Activated CD8-positive, alpha-beta T cell treated with anti-CD3 and anti-CD28 coated beads for 36 hours (primary cell): ENCODE measurements at places on chromosomes 1 and 21. TPM values are rescaled to one million over a fixed set of nuclear protein-coding genes. Genes with fewer than 3 reads are reported as not detected.

DNA sequence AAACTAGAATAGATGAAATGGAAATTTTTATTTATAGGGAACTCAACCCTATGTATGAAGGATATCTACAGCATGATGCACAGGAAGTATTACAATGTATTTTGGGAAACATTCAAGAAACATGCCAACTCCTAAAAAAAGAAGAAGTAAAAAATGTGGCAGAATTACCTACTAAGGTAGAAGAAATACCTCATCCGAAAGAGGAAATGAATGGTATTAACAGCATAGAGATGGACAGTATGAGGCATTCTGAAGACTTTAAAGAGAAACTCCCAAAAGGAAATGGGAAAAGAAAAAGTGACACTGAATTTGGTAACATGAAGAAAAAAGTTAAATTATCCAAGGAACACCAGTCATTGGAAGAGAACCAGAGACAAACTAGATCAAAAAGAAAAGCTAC is 7.9 kb downstream of the USP1 start:
- DNase-seq, result no peak

The CD247 gene
- 224 TPM for total RNA-seq

- no peak for DNase-seq
Observed at GRCh38 chr1:224501836-224502235, 67.2 kb upstream of the WDR26 start.

The ASH1L gene
- 31.6 TPM for total RNA-seq

DNA sequence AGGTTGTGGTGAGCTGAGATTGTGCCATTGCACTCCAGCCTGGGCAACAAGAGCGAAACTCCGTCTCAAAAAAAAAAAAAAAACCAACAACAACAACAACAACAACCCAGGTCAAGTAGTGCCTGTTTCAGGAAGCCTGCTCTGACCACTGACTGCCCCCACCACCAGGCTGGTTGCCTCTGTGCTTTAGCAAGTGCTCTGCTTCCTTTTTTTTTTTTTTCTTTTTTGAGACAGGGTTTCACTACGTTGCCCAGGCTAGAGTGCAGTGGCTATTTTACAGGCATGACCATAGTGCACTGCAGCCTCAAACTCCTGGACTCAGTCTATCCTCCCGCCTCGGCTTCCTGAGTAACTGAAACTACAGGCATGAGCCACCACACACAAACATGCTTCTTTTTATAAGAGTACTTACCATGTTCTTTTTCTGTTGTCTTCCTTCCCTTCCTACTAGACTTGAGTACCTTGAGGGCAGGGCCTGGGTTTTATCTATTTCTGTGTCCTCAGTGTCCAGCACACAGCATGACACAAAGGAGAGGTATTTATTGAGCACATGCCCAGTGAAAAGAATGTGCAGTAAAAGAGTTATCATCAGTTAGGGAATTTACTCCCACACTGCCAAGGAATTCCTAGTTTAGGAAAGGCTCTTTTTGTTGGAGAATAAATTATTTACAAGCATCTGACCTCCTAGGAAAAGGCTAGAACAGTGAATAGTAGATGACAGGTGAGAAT is 9.9 kb upstream of the COA7 start:
- no peak for DNase-seq

DNA sequence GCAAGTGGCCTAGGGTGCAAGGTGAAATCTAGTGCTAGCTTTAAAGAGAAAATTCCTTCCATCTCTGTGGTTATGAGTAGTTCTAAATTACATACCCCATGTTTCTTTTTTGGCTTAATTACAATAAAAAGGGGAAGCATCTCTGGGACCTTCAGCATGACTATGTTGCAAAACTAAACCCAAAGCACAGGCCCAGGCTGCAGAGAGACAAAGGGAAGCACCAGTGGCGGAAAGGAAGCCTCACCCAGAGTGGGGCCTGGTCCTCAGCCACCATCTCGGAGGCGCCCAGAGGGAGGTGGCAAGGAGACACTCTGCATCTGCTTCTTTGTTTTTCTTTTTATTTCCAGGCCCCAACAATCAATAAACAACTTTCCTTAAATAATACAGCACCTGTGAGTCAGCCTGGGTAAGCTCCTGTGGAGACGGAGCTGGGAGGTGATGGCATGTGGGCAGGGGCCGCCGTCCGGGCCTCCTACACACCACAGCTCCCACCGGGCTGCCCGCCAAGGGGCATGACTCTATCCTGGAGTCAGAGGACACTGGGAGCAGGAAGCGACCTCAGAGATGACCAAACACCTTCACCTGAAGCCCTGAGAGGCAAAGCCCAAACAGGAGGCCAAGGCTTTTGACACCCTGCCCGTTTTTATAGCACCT is 21.7 kb downstream of the ITPKB start:
- DNase-seq, result no peak

DNA sequence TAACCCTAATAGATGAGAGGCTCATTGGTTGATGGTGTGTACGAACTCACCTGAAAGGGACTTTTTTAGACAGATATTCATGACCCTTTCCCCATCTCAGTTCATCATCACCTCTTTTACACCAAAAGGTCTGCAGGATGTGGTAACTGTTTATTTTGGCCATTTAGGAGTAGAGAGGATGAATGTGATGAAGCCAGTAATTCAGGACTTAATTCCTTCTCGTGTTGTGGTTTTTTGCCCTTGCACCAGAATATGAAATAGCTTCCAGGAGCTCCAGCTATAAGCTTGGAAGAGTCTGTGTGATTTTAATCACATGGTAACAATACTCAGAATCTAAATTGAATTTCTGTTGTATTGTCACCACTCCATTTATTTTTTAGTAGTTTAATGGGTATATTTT is 189.4 kb upstream of the KCTD3 start:
- DNase-seq, result no peak

- no peak for DNase-seq
Observed at GRCh38 chr1:243520831-243521230, 265.0 kb downstream of the SDCCAG8 start.

DNA sequence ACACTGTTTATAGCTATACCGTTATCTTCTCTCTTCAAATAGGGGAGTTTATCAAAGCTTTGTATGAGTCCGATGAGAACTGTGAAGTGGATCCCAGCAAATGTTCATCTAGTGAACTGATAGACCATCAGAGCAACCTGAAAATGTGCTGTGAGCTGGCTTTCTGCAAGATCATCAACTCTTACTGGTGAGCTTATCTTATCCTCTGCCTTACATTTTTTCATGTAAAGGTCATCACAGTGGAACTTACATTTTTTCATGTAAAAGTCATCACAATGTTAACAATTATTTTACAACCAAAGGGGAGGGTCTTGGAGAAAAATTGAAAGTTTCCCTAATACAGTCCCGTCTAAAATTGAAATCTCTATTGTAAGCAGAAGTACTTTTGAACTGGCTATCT is 45.2 kb downstream of the CLEC20A start:
- no peak for DNase-seq

GRCh38 chr1:47752559-47752958 is 244.6 kb downstream of the TRABD2B start:
- no peak for DNase-seq

DNA sequence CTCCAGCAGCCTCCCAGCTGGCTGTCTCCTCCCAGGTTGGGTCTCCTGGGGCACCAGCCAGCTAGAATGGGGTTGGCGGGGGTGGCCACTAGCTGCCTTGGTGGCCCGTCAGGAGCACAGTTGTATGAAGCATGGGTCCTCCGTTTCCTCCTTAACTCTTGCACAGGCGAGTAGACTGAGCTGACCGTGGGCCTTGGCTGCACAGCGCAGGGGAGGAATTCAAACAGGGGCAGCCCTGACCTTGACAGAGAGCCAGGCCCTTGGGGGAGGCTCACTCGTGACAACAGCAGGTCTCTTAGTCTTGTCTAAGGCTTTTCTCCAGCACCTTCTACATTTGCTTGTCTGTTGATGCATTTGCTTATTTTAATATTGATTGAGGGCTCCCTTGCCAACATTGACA is 114.1 kb downstream of the PRDM2 start:
- no peak for DNase-seq

- no peak for DNase-seq
Observed at GRCh38 chr1:50917138-50918137, 42.6 kb downstream of the FAF1 start.

- no peak for DNase-seq
Observed at GRCh38 chr1:66951513-66951912, 26.7 kb downstream of the MIER1 start.

The PADI3 gene
- not detected for total RNA-seq

The CLEC20A gene
- not detected for total RNA-seq

DNA sequence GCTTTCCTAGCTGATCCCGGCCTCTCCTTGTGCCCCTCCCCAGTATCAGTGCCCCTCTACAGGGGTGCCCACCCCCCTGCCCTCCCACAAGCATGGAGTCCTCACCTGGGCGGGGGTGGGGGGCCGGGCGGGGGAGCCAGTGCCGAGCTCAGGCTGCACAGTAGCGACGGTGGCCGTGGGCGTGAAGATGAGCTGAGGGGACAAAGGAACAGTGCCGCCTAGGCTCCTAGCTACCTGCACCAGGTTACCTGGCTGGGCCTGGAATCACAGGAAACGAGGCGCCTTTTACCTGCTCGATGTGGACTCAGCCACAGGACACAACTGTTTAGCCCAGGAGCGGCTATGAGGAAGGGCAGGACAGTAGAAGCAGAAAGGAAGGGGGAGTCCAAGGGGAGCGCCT is 47.5 kb upstream of the A3GALT2 start:
- DNase-seq, result no peak

GRCh38 chr1:200535605-200536004 is 84.9 kb downstream of the KIF14 start:
- DNase-seq, result peak; percentile 49

The KLHDC9 gene
- total RNA-seq, result not detected

DNA sequence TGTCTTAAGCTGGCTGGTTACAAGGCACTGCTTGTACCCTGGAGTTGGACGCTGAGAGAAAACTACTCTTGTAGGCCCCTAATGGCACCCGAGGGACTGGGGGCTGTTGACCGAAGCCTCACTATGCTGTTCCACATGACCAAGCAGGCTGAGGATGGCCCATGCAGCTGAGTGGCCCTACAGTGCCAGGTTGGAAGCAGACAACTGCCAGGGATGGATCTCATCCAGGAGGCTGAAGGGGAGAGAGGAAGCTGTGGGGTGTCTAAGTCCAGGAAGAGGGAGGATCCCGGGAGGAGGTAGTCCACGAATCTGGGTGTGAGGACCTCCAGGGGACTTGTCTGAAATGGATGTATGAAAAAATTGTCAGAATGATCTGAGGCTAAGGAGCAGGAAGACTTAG is 45.8 kb downstream of the FOXD2 start:
- DNase-seq, result no peak

GRCh38 chr1:118878661-118879060 is 109.5 kb downstream of the TBX15 start:
- no peak for DNase-seq

The RGS8 gene
- total RNA-seq, result not detected

The SYT6 gene
- not detected for total RNA-seq

GRCh38 chr1:94816030-94816429 is 4.1 kb upstream of the SLC44A3 start:
- DNase-seq, result no peak

- DNase-seq, result no peak
Observed at GRCh38 chr1:7899741-7900140, 40.9 kb downstream of the TNFRSF9 start.

The NBL1 gene
- 27.0 TPM for total RNA-seq

DNA sequence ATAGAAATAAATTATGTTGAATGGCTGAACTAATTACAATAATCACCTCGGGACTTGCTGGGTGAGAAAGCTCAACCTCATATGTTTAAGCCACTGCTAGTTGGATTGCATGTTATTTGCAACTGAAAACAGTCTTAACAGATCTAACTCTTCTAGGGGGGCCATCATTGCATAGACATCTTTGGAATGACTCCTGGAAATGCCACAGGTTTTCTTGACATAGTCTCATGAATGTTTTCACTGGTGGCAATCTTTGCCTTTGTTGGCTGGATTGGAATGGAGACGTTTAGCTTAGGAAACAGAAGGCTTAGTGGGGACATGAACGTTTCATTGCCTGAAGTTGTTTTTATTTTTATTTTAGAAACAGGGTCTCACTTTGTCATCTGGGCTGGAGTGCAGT is 8.8 kb upstream of the WDTC1 start:
- no peak for DNase-seq

- no peak for DNase-seq
Observed at GRCh38 chr1:224620105-224620504, 4.0 kb downstream of the CNIH3 start.

DNA sequence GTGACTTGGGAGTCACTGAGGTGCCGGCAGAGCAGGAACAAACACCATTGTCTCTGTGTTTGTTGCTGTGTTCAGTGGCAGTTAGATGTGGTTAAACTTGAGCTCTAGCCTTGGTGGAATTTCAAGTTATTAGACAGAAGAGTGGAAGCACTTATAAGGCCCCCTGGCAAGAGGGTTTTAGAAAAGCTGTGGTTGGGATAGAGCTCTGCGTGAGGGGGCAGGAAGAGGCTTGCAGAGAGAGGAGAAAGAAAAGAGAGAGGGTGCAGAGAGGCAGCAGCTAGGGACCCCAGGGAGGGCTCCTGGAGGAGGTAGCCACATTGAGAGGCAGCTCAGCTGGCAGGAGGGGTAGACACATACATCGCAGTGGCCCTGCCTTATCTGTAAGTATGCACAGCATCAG is 128.2 kb downstream of the GALNT2 start:
- no peak for DNase-seq

GRCh38 chr1:32025515-32025914 is 11.8 kb downstream of the KHDRBS1 start:
- no peak for DNase-seq

GRCh38 chr1:228205526-228206436 is 2.1 kb upstream of the OBSCN start:
- DNase-seq, result no peak

GRCh38 chr1:169999761-170000160 is 74.7 kb downstream of the KIFAP3 start:
- no peak for DNase-seq

DNA sequence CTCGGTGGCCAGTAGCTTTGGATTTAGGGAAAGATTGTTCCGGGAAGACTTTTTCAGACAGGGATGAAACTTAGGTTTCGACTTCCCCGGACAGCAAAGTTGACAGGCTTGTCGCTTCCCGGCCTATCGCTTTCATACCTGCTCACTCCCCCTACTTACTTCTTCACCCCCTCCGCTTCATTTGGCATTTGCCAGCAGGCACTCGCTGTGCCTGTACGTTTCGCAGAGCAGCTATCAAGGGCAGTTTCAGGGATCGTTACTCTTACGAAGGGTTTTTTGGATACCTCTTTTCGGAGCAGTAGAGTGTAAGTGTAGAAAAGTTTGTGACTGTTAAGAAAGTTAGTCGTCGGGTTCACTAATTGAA is 393 bp downstream of the BLZF1 start:
- peak; percentile 52 for DNase-seq

- DNase-seq, result no peak
Observed at GRCh38 chr1:186202271-186202764, 172.7 kb downstream of the TPR start.
